GM13977 (cell line): ENCODE measurements at places on chromosomes 4 and X.
A peak's percentile ranks its signal among the peaks of the same experiment; 100 is the strongest.

DNA sequence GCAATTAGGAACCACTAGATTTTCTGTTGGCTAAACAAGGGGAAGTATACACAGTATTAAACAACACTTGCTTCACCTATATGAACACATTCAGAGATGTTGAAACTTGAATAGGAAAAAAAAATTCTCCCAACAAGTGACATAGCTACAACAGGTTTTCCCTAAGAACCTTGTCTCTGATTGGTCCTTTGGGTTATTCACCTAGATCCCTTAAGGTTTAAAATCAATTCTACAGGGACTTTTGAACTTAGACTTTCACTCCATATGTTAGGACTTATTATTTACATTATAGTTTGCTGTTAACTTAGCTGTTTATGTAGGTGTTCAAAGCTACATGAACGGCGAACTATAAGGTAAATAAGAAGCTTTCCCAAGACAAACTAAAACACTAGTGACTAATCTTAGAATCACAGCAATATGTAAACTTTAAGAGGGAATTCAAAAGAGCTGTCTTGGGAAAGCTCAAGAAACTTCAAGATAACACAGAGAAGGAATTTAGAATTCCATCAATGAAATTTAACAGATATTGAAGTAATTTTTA lies 72.2 kb upstream of the ZXDB start:
- DNase-seq, result no peak

DNA sequence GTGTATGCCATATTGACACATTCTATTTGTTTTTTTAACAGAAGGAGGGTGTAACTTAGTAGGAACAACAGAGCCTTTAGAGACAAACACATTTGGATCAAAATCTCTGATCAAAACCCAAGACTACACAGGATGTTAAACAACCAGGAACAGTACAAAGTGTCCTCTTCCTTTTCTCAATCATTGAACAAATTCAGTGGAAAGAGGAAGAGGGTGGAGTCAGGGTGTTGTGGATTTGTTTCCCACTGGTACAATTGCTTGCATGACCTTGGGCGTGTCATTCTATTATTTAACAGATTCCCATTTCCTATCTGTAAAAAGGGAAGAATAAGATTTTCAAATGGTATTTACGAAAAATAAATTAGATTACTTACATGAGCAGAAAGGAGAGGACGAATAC lies 1162.8 kb upstream of the PRKX start:
- no peak for DNase-seq

- DNase-seq, result no peak
Measured at GRCh38 chr4:122532766-122533165, 76.2 kb upstream of the IL2 start.

- DNase-seq, result no peak
Measured at GRCh38 chr4:59700651-59701050, 1499.5 kb upstream of the ADGRL3 start.

- DNase-seq, result no peak
Measured at GRCh38 chr4:77082886-77083608, 7.3 kb upstream of the CCNI start.

DNA sequence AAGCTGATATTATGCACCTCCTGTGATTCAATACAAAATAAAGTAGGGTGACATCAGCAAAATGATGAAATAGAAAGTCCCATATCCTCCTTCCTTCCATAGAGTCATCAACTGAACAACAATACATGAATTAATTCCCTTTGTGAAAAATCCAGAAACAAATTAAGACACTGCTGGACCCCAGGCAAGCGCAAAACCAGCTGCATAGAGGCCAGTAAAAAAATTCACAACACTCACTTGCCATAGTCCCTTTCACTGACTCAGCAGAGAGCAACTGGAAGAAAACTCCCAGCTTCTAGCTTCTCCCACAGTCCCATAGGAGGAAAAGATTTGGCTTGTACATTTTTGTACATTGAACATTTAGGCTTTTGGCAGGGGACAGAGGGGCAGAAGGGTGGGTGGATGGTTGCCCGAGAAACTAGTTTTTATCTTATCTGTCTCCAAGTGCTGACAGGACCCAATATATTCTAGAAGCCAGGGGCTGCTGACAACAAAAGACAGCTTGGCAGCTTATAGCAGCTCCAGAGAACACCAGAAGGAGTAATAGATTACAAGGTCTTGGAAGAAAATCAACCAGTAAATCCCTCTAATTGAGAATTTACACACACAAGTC lies 124.6 kb downstream of the NDST3 start:
- no peak for DNase-seq

DNA sequence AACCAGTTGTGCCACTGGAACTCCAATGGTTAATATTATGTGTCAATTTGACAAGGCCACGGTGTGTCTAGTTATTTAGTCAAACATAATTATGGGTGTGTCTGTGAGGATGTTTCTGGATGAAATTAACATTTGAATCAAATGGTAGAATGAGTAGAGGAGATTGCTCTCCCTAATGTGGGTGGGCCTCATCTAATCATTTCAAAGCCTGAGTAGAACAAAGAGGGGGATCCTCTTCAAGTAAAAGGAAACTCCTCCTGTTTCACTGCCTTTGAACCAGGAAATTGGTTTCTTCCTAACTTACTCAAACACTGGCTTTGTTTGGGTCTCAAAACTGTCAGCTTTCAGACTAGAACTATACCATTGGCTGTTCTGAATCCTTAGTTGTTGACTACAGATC lies 1692.1 kb downstream of the PCDH19 start:
- DNase-seq, result no peak

DNA sequence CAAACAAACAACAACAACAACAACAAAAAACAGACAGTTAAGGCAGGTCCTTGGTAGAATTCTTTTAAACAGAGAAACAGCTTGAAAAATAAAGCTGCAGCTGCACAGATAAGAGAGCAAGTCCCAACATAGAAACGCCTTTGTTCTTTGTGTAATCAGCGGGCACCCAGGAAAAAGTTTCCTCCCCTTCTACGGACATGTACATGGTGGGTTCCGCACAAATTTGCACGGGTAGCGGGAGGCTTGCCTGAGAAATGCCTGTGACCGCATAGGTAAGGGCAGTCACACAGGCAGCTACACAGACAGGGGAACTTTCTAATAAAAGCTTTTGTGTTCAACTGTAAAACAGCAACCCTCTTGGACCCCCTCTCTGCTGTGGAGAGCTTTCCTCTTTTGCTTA lies 25.7 kb upstream of the CT47A1 start:
- DNase-seq, result no peak

DNA sequence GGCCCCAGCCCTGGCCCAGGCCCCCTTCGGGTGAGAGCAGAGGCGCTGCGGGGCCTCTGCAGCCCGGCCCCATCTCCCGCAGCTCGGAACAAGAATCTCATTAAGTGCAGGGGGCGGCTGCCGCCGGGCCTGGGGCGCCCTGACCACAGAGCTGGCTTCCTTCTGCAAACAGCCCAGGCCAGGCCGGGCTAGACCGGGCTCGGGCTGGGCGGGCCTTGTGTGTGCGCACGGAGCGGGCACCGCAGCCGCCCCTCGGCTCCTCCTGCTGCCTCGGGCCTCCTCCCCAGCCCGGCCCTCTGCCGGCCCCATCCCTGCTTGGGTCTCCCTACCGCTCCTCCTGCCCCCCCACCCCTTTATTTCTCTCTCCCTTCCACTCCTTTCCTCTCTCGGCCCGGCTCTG lies 83.3 kb downstream of the EFNB1 start:
- DNase-seq, result no peak

DNA sequence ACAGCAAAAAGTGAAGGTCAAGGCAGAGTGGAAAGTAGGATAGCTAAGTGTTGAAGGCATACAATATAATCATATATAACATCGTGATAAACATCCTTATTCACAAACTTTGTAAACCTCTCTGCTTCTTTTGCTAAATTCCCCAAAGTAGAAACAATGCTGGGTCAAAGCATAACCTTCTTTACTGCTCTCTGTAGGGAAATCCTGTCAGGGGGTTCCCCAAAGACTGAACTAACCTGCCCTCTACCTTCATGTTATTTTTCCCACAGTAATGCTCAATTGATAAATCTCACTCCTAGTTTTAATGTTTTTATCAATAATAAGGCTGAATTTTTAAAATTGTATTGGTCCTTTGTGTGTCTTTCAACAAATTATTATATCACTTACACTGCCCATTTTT lies 55.7 kb downstream of the DCHS2 start:
- no peak for DNase-seq

DNA sequence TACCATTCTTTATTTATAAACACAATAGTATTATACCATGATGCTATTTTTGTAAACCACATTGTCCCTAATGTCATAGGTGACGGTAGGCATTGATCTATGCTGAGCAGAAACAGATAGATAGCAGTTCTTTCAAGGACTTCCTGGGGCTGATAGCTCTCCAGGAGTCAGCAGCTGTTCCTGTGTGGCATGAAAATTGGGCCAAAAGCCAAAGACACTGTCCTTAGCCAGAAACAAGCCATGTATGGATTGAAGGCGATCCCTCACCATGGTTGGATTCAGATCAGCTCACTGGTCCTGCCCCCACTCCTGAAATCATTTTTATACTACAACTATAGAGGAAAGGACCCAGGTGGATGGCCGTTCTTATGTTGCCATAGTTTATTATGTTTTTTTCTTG lies 53.6 kb downstream of the DDX60 start:
- no peak for DNase-seq

- DNase-seq, result no peak
Measured at GRCh38 chr4:7967501-7968261, 28.0 kb upstream of the AFAP1 start.

GRCh38 chrX:24025741-24026403 lies 1.1 kb downstream of the KLHL15 start:
- no peak for DNase-seq

DNA sequence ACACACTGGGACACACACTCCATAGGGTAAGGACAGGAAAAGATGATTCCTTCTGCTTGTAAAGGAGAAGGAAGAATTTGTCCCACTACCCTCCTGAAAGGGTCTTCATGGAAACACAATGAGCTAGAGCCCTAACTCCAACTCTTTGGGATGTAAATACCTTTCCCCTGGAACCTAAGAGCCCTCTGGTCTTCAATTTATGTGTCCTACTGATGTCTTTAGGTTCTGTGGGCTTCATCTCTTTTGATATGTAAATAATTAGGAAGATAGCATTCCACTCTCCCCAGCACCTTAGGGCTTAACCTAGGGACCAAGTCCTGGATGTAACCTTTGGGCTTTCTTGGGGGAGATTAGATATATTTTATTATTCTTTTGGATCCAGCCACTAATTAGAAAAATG lies 38.3 kb downstream of the PF4 start:
- no peak for DNase-seq

DNA sequence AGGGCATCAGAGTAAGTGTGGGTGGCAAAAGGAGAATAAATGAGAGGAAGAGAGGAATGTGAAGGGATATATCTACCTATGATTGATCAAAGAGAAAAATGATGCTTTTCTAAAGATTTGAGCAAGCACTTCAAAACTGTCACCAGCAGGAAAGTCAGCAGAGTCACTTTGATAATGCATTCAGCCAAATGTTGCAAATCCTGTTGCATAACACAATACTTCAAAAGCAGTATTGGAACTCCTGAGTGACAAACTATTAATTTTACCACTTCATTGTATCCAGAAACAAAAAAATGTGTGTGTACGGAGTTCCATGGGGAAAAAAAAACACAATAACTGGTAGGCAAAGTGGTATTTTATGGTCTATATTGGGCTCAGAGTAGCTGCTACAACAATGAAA lies 160.3 kb downstream of the EMCN start:
- DNase-seq, result no peak

GRCh38 chr4:15001869-15002658 lies at the start of gene CPEB2:
Gene CPEB2 (plus strand): TSS chr4:15002481. CDS start chr4:15002674, 193 bp downstream.
- DNase-seq, result peak; percentile 92

- no peak for DNase-seq
Measured at GRCh38 chr4:54218736-54219135, 10.4 kb upstream of the PDGFRA start.

DNA sequence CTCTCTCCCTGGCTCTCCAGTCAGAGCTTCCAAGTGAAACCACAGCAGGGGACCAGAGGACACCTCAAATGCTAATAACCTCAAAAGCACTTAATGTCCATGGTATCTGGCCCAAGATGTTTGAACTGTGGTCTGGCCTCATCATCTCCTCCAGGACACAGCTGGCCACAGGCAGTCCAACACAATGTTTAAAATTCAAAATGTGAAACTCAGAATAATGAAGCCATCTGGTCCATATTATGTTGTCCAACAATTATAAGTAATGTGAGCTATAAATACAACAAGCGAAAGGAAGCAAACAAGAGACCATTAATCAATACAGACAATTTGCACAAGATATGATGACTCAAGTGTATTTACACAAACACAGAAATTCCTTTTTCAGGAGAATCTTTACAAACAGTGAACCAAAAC lies 90.7 kb upstream of the S100G start:
- no peak for DNase-seq

GRCh38 chr4:10893395-10893794 lies 208.8 kb upstream of the CLNK start:
- peak; percentile 9 for DNase-seq

DNA sequence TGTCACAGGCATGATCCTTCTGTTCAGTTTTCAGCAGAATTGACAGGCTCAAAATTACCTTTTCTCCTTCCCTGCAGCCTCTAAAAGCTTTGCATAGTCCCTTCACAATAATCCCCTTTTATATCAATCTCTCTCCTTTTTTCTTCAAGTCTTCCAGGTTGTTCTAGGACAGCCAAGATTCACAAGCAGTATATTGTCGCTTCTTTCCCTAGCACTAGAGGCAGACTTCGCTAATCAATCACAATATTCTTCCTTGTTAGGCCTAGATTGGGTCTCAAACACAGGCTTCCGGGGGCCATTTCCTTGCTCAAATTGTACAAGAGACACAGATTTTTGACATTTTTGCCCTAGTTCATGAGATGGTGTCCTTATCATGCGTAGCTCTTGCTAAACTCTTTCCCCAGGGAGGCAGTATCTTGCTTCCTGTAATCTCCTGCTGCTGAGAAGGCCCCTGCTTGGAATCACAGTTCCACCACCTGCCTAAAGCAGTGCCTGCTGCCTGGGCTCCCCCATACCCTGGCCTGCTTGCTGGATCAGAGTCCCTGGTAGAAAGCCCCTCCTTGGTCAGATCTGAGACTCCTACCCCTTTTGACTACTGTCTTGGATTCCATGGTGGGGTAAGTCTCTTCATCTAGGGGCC lies 57.3 kb downstream of the DMP1 start:
- DNase-seq, result no peak

GRCh38 chr4:152104356-152104755 lies 343.5 kb upstream of the GATB start:
- DNase-seq, result no peak

DNA sequence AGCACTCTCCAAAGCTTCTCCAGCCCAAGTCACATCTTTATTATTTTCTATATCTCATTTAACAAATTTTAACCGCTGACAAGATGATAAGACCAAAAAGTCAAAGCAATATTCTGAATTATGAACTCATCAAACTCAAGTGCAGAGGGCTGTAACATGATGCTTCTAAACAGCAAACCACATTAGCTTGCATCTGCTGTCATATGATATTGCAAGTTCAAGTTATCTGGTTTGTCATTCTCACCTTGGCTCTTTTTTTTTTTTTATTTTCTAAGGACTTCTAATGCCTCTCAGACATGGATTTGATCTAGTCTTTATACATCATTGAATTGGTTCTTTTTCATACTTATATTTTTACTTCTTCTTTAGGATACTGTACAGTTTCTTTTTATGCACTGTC lies 93.4 kb downstream of the SLC10A7 start:
- no peak for DNase-seq

GRCh38 chrX:112768563-112768962 lies 72.1 kb downstream of the AMOT start:
- no peak for DNase-seq
